ENCODE measurements at places on chromosomes 2 and 18.

DNA sequence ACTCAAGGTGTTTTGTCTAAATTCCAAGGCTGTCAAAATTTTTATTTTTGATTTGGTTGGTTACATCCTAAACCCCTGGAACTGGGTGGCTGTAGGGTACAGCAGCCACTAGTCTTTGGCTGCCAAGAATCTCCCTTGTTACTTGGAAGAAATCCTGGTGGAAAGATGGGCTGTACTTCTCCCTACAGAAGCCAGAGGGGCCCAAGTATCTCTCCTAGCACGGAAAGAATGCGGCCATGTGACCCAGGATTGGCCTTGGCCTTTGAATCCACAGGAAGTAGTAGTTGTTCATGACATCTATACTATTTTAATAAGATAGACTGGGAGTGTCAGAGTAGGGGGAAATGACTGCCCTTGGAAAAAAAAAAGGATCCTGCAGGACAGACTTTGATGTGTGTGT, 54.4 kb upstream of the MYO3B start:
- DNase-seq, result peak; percentile 12

DNA sequence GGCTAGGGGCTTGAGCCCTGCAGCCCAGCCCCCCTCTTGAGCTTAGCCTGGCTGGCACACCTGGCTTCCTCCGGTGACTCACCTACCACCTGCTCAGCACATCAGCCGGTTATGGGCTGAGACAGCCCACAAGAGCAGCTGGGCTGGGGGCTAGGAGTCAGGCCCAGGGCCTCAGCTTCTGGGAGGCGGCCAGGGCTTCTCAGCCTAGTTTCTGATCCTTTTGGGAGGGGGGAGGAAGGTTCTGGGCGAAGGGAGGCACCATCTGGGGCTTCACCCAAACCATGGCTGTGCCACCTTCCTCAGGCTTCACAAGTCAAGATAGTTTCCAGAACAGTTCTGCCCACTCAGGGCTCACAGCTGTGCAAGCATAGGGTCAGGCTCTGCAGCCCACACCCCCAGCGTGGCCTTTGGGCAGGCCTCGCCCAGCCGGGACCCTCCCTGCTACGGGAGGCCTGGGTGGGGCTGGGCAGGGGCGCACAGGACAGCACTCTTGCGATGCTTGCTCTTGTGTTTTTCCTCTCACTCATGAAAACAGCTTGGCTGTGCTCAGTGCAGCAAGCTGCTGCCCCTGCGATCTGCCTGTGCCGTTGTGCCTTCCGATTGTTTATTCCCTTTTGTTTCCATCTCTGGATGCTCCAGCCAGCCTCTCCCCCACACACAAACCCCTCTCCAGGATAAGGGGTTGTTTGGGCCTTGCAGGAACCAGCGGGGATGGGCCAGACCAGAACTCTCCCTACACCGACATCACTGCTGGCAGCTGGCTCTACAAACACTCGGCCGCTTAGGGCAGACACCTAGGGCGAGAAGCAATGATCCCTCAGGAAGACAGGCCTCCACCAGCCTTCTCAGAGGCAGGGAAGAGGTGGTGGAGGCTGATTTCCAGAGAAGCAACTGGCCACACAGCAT, 26.1 kb upstream of the SEMA4C start:
- no peak for DNase-seq

DNA sequence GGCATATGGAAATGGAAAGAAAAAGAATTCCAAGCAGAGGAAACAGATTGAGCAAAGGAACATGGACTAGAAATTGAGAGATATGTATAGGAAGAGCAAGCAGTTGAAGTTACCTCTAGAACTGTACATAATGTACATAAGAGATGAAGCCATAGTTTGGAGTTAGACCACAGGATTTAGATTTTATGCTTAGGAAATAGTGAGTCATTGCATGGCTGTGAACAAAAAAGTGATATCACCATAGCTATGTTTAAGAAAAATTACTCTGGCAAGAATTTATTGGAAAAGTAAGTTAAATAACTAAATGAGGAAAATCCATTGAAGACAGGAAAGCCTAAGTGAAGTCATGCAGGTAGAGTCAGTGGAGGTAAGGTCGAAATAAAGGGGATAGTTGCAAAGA, 99.4 kb upstream of the GALNT5 start:
- DNase-seq, result peak; percentile 64

- DNase-seq, result no peak
Measured at GRCh38 chr2:216517447-216518225, 19.0 kb downstream of the RPL37A start.

- no peak for DNase-seq
Measured at GRCh38 chr18:8106603-8107002, 502.6 kb upstream of the RAB12 start.

DNA sequence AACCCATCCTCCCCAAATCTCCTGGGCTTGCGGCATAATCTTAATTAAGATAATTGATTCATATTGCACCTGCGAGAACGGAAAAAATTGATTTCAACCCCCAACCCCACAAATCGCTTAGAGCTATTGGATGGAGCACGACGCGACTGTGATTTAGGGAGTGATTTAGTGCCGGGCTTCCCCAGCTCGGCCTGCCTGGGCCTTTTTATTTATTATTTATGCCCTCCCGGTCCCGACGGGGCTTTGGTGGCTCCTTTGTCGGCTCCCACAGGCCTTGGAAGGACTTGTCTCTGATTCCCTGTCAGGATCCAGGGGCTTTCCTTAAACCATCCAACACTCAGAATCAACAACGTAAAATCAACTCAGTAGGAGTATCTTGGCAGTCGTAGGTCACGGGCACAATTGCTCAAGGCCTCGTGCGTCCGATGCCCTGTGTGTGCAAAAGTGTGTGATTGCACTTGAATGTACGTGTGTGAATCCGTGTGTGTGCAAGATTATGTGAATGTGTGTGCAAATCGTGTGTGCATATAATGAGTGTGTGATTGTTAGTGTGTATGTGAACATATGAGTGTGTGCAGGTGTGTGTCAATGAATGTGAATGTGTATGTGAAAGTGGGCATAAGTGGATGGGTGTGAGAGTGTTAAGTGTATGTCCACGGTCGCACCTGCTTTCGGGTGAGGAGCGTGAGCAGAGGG, 4.3 kb upstream of the NEUROD1 start:
- DNase-seq, result no peak

DNA sequence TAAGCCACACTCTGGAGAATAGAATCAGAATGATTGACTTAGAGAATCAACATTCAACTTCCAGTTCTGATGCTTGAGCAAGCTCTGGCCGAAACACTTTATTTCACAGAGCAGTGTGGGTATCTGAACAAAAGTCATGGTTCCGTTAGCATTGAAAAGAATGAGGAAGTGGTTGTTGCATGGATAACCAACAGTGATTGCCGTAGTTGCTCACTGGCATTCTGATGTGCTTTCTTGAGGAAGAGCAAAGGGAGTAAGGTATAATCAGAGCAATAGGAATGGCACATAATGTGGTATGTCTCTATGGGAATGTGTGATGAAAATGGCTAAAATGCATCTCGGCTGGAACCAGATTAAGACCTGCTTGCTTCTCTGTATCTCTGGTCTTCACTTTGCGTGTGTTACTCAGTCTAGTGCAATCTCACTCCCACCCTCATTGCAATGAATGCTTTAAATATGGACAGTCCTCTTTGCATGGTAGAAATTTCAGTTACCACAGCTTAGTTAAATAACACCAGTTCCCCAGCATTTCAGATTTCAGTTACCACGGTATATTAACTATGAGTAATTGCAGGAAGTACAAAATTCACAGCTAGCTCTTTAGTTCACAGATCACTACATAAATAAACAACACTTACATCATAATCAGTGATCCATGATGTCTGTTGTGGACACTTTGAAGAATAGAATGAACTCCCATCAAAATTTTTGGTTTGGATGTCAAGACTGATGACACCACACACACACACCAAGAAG, 7.8 kb upstream of the RAB12 start:
- DNase-seq, result no peak

- DNase-seq, result peak; percentile 24
Measured at GRCh38 chr18:79988071-79988450, 302 bp downstream of the TXNL4A start.

DNA sequence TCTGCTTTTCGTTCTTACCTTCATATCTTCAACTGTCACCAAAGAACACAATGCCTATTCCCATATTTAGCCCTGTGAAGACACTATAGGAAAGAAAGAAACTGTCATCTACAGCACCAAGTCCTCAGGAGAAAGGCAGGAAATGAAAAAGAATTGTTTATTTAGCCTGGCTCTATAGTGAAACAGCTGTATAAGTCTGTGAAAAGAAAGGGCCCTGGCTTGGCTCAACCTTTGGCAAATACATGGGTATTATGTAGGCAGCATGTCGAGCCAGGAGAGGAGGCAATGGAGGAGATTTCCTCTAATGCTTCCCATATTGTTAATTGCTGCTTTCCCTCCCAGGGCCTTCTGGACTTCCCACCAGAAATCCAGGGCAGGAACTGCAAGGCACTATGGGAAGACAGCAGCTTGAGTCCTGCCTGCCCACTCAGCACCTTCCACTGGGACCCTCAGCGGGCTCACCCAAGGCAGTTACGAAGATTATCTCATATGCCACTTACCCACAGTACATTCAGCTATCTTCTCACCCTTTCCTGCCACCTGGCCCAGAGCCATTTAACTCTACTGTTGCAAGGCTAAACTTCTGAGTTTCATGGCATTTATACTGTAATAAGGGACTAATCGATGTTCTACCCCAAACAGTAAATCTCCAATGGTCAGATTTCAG, 30.1 kb downstream of the SLC8A1 start:
- DNase-seq, result no peak

GRCh38 chr2:240701736-240702639, 10.3 kb downstream of the AQP12A start:
- DNase-seq, result no peak

- no peak for DNase-seq
Measured at GRCh38 chr18:4017480-4017879, 437.6 kb downstream of the DLGAP1 start.

DNA sequence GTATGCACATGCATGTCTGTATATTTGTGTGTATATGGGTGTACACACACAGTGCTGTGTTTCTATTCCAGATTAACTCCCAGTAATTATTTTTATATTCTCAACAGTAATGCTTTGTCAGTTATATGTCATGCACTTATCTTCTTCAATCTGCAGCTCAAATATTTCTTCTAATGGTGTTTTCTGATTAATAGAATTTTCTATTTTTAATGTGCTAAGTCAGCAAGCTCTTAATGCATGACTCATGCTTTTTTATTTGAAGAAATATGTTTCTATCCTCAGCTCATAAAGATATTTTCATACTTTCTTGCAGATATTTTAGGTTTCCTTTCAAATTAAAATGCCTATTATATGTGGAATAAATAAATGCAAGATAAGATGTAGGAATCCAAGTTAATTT, 59.7 kb upstream of the TMEM18 start:
- no peak for DNase-seq

GRCh38 chr2:40471866-40472265, 20.0 kb upstream of the SLC8A1 start:
- no peak for DNase-seq

GRCh38 chr2:12769492-12770105, 52.9 kb downstream of the TRIB2 start:
- DNase-seq, result peak; percentile 58

DNA sequence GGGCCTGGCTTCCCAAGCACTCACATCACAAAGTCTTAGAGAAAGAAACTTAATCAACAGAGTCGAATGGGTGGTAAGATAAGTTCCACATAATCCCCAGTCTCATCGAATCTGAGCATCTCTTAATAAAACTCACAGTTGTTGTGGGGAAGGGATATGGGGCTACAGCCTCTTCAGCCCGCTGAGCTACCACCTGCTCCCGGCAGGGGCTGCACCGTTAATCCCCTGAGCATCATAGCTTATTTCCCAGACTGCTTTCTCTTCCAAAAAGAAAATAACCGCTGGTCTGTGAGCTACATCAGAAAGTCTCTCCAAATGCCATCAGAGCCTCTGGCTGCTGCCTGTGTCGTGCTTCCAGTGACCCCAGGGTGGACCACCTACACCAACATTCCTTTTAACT, 139.4 kb upstream of the CELF4 start:
- DNase-seq, result no peak

- DNase-seq, result no peak
Measured at GRCh38 chr2:11852526-11853196, 106.2 kb downstream of the LPIN1 start.

DNA sequence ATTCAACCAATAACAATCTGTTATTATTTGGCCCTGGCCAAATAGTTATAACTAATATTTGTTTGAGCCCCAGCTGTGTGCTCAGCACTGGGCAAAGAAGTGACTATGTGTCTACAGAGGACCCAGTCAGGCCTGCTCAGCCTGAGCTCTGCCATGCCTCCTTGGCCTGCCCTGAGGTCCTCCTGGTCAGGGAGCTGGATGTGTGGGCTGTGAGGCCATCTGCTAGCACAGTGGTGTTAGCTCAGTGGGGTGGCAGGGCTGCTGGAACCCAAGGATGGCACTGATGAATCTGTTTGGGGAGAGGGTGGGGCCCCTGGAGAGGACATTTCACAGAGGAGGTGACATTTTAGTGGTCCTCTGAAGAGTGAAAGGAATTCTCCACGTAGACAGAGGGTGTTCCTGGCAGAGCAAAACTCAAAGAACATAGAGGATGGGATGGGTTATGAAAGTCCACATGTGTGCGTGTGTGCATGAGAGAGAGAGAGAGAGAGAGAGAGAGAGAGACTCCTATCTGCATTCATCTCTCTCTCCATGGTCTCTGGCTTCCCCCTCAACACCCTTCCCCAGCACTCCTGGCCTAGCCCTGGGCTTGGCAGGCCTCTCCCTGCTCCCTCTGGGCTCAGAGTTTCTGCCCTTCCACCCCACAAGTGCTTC, 21.2 kb upstream of the ATOH8 start:
- DNase-seq, result no peak

- DNase-seq, result no peak
Measured at GRCh38 chr18:57121542-57122112, 25.3 kb upstream of the BOD1L2 start.

GRCh38 chr2:106165561-106165960, 28.5 kb downstream of the UXS1 start:
- DNase-seq, result no peak

- DNase-seq, result peak; percentile 84
Measured at GRCh38 chr2:43251171-43251731, 24.8 kb upstream of the ZFP36L2 start.

GRCh38 chr2:159856760-159857159, 58.8 kb upstream of the CD302 start:
- no peak for DNase-seq

GRCh38 chr2:147845411-147845971, 662 bp downstream of the ACVR2A start:
- peak; percentile 3 for DNase-seq

- DNase-seq, result no peak
Measured at GRCh38 chr2:217353591-217353990, 493.7 kb upstream of the TNP1 start.

All from fibroblast of upper back skin (primary cell).